ENCODE measurements at places on chromosomes 11 and 22.

GRCh38 chr11:45918331-45918941, 759 bp upstream of the PEX16 start:
- DNase-seq, result peak; percentile 14

GRCh38 chr22:48376428-48376827, 1451.2 kb downstream of the BRD1 start:
- DNase-seq, result no peak

GRCh38 chr11:116466801-116467200, 306.0 kb downstream of the BUD13 start:
- DNase-seq, result no peak

GRCh38 chr22:22848364-22848866, 39.2 kb upstream of the IGLL5 start:
- peak; percentile 28 for DNase-seq

GRCh38 chr22:28068826-28069225, 149.8 kb upstream of the PITPNB start:
- no peak for DNase-seq

DNA sequence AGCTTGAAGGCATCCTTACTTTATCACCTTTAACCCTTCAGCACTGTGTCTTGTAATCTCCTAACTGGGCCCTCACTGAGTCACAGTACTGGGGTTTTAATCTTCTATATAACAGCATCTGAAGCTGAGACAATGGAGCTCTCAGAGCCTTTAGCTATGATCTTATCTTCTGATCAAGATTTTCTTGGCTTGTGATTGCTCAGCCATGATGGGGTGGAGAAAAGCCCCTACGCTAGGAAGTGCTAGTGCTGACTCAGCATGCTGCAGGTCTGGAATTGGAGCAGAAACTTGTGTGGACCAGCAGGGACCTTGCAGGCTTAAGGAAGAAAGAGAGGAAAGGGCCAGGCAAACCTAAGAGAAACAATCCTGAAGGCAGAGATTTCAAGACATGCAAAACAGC, 71.7 kb upstream of the EED start:
- DNase-seq, result no peak

- DNase-seq, result no peak
Observed at GRCh38 chr11:61091373-61092279, 10.7 kb upstream of the CD5 start.

- no peak for DNase-seq
Observed at GRCh38 chr11:99148352-99148751, 127.6 kb downstream of the CNTN5 start.

- DNase-seq, result no peak
Observed at GRCh38 chr11:116461789-116462188, 311.0 kb downstream of the BUD13 start.

GRCh38 chr22:46367707-46368191, 32.2 kb downstream of the TRMU start:
- DNase-seq, result peak; percentile 42

DNA sequence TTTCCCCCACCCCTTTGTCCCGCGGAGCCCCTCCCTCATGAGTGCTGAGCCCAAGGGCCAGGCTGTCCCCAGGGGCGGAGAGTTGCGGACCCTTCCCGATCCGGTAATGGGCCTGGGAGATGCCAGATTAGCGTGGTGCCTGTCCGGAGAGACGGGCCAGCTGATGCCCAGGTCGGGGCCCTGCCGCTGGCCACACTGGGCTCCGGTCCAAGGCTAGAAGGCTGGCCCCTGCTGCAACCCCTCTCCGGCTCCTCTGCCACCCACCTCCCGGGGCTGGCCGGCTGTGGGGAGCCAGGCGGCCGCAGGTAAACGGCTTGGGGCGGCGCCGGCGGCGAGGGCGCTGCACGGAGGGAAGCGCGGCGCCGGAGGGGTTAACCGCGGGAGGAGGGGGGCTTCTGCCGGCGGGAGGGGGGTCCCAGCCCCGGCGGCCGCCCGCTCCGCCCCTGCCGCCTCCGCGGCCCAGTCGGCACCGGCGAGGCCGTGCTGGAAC, at the start of gene KCNK4:
KCNK4 (plus strand) TSS at position 41 of the 490 bp plus-strand sequence. CDS start 1,717 bp downstream, outside the sequence.
- DNase-seq, result no peak

DNA sequence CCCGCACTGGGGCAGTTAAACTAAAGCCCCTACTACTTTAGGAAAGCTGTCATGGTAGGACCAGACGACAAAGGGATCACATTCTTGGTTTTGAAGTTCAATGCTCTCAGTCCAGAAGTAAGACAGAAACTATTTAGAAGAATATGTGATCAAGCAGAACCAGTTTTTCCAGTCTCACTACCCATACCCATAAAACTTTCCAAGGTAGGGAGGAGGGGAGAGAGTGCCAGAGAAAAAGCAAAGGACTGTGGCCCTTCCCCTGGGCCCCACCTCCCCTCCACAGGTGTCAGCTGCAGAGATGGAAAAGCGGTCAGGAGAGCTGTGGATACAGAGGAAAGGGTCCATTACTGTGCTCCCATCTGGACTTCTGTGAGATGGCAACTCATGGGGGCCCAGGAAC, 587.1 kb downstream of the SOX6 start:
- DNase-seq, result no peak

DNA sequence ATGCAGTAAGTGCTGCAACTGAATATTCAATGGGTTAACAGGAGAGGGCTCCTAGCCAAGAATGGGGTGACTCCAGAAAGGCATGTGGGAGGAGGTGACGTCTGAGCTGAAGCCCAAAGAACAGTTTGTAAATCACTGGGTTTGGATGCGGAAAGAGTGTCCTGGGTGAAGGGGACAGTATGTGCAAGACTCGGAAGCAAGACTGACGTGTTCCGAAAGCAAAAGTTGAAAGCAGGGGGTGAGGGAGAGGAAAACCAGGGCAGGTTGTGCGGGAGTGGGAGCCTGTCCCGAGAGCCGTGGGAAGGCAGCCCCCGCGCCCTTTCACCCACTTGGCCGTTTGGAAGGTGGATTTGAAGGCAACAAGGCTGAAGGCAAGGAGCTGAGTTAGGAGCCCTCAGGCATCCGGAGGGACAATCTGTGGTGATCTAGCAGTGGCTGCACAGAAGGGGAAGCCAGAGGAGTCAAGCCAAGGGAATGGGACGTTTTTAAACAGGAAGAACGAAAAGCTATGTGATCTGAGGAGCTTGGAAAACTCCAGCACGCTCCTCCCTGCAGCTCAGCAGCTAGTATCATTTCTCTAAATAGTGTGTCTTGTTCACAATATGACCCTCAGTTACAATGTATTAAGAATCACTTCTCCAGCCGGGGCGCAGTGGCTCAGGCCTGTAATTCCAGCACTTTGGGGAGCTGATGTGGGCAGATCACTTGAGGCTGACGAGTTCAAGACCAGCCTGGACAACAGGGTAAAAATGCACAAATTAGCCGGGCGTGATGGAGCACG, 7.7 kb downstream of the SLC25A18 start:
- DNase-seq, result no peak

DNA sequence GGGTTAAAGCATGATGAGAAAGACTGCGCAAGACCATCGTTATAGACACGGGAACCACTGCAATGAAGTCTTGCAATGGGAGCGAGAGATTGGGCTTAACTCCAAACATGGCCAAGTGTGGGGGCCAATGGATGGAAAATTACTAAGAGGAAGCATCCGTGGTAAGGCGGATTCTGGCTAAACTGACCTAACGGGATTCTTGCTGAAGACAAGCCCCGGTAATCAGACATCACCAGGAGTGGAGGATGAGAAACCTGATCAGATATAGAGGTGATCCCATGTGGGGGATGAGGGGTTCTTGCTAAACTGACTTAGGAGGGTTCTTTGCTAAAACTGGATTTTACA, 5.8 kb upstream of the SYNGR1 start:
- no peak for DNase-seq

DNA sequence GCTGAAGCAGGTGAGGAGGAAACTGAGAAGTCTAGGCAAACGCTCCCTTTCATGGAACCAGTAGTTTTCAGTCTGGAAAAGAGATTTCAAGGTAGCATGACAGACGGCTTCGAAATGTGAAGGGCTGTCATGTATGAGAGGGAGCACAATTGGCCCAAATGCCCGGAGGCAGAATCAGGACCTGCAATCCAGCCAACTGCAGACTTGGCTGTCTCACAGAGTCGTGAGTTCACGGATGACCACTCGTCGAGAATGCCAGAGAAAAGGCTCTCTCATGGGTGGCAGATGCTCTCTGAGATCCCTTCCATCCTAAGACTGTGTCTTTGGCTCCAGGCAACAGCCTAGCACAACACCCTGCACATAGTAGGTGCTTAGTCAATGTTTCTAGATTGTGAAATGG, 134.8 kb downstream of the DSCAML1 start:
- DNase-seq, result no peak

DNA sequence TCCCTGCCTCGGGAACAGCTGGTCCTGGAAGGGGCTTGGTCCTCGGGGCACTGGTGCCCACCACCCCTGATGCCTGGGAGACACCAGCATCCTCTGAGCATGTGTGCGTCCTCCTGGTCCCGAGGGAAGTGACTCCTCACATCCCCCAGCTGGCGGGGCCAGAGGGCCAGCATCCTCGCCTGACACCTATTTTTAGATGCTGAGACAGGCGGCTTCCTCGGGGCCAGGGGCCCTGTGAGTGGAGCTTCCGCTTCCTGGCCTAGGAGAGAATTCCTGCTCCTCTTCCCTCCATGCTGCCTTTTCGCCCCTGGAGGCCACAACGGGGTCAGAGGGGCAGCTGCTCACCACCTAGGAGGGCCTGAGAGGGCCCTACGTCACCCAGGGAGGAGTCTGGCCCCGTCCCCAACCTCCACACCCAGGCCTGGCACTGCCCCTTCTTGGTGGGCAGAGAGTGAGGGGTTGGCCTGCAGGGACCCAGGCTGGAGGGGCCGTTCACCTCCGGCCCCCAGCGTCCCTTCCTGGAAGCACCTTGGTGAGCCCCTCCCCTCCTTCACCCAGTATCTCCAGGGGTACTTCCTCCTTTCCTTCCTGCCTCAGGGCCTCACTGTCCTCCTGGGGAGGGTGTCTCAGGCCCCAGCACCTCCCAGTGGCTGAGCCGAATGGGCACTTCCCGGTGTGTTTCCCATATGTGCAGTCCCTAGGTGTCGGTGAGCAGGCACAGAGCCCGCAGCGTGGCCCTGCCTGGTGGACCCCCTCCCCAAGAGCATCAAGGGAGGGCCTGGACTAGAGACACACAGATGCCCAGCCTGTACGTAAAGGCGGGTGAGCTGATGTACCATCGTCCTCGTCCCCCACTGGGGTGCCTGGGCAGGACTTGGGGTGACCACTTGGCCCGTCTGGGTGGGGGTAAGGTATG, 6.1 kb downstream of the CD81 start:
- DNase-seq, result no peak

- DNase-seq, result no peak
Observed at GRCh38 chr22:22038178-22038880, 55.7 kb upstream of the TOP3B start.

- no peak for DNase-seq
Observed at GRCh38 chr11:121024989-121025388, 1.1 kb downstream of the TBCEL start.

- DNase-seq, result no peak
Observed at GRCh38 chr22:48185071-48186055, 1422.9 kb downstream of the TBC1D22A start.

DNA sequence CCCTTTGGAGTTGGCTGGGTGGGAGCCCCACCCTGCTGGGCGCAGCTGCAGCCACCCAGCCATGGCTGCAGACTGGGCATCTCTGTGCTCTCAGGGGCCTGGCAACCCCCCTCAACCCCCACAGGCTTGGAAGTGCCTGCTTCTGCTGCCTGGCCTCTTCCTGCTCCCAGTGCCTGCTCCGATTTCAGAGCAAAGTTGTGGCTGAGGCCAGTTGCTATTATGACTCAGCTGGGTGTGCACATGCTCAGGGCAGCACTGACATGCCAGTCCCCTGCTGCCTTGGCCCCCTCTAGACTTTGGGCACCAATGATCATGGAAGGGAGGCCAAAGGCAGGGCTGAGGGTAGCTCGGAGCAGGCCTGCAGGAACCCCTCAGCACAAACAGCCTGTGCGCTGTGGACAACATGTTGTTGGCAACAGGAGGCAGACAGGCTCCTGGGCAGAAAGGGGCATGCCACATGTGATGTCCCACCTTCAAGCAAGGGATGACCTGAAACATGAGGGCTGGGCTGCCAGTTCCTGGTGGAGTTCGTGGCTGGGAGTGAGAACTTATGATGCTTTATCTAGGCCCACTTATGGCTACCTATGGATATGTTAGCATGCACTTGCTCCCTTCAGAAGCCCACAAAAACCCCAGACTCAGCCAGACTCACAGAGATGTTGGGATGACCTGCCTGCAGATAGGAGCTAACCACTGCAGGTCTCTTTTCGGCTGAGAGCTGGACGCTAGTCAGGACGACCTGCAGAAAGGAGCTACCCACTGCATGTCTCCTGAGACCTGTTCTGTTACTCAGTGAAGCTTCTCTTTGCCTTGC, 96.4 kb upstream of the AMOTL1 start:
- DNase-seq, result no peak

DNA sequence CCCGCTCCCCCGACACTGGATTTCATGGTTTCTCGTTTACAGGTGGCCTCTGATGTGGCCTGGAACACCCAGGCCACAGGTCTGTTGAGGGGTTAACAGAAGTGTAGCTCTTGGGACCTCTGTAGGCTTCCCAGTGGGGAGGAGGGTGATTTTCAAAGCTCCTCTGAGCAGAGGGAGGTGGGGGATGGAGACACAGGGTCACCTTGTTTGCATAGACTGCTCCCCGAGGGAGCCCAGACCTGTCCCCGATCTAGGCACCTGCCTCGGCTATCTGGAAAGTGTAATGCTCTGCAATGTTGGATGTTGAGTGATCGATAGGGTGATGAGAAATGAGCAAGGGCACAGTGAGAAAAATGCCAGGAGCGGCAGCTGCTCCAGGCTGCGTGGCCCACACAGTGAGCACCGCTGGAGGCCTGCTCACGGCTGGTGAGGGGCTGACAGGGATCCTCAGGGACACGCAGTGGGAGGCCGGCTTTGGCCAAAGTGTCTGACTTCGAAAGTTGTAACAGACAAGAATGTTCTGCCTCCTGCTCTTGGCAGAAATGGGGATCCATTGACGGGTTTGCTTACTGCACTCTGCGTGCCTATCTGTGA, 594.1 kb downstream of the BRD1 start:
- DNase-seq, result no peak

DNA sequence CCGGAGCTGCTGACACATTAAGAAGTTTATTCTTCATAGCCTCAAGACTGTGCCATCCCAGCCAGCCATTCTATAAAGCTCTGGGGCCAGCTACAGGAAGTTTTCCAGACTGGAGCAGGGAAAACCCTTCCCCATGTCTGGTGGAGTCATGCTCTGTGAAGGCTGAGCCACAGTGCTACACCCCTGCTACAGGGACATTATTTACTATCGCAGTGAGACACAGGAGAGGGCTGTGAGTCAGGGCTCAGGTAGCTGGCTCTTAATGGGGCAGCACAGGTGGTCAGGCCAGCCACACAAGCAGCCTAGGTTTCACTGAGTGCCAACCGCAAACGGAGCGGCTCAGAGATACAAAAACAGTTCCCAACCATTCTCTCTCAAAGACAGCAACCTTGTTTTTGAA, 12.1 kb downstream of the HPS4 start:
- no peak for DNase-seq

GRCh38 chr11:13118194-13118593, 109.1 kb downstream of the RASSF10 start:
- no peak for DNase-seq

- no peak for DNase-seq
Observed at GRCh38 chr22:49767355-49768062, 60.2 kb downstream of the BRD1 start.

Data from stimulated activated CD8-positive, alpha-beta memory T cell treated with anti-CD3 and anti-CD28 coated beads, Interleukin-4, amount 100 ng/mL, for 1 hour (primary cell).